ENCODE measurements at places on chromosomes 12 and 14.
A peak's percentile ranks its signal among the peaks of the same experiment; 100 is the strongest.

GRCh38 chr12:113533842-113534375 lies 62.2 kb upstream of the LHX5 start:
- no peak for DNase-seq

GRCh38 chr12:56086608-56087007 lies 6.6 kb downstream of the ERBB3 start:
- DNase-seq, result no peak

- DNase-seq, result no peak
Measured at GRCh38 chr12:131895640-131896079, 1.2 kb downstream of the ULK1 start.

DNA sequence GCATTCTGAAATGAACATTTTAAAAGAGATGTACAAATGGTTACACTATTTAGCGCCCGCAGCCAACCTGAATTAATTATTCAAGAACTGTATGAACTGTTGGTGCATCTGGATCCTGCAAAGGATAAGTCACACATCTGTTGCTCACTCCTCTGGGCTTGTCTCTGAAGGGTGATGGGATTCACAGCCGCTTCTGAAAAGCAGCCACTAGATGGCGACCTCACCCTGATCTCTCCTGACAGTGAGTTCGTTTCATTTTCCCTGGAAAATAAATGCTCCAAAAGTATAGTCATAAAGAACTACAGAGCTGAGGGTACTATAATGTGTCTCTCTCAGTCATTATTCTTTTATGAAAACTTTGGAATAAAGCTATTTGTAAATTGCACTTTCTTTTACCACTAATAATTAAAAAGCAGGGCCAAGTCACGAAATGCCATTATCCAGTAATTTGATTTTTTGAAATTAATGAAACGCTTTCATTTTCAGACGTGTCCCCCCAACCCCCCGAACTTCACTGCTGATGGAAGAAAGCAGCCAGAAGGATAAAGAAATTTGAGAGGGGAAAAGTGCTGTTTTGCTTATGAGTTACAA lies 789.6 kb downstream of the NRXN3 start:
- peak; percentile 27 for DNase-seq

- no peak for DNase-seq
Measured at GRCh38 chr14:73809391-73809790, 42.2 kb upstream of the PTGR2 start.

- DNase-seq, result no peak
Measured at GRCh38 chr14:61511558-61511948, 183.8 kb upstream of the HIF1A start.

DNA sequence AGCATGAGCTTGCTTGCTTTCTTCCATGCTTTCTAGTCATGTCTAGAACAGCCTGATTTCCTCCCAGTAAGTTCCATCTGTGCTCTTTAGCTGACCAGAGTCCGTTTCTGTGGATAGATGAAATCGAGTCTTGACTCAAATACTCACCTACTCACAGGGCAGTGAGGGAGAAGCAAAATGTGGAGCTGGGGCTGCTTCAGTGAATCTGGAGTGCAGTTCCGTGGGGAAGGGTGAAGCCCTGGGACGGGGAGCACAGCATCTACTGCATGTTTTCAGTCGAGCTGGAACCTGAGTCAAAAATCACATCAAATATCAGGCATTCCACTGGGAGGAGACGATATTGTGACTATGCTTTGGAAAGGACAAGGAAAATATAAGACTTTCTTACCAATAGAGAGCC lies 70.3 kb upstream of the PRMT8 start:
- DNase-seq, result no peak

GRCh38 chr12:110371408-110372055 lies 32.0 kb downstream of the ANAPC7 start:
- DNase-seq, result peak; percentile 60

- DNase-seq, result no peak
Measured at GRCh38 chr14:68877993-68878575, 85.2 kb upstream of the ZFP36L1 start.

DNA sequence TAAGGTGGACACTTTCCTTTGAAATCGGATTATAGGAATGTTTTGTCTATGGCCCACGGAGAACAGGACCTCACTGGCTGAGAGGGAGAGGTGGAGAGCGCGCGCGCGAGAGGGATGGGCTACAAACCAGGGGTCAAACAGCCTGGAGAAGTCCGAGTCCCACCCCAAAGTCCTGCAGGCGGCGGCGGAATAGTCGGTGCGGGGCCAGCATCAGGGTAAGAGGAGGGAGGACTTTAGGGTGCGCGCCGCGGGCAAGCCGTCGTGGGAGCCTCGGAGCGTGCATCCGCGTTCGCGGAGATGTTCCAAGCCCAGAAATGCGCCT lies 3.3 kb upstream of the HOXC8 start:
- DNase-seq, result no peak

- DNase-seq, result no peak
Measured at GRCh38 chr12:92070054-92070863, 75.4 kb downstream of the BTG1 start.

DNA sequence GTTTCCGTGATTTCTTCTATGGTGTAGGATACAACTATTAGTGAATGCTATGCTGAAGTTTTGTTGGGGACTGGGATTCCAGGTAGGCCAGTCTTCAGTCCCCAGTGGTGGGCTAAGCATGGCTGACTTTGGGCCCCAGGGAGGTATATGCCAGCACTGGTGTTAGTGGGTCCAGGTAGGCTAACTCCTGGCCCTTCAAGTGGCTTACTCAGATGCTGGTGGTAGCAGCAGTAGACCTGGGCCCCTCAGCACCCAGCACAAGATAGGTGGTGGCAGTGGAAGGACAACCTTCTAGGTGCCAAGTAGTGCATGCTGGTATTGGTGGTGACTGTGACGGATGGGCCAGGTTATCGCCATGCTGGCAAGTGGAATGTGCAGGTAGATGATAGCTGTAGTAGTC lies 955.1 kb downstream of the TMTC2 start:
- no peak for DNase-seq

DNA sequence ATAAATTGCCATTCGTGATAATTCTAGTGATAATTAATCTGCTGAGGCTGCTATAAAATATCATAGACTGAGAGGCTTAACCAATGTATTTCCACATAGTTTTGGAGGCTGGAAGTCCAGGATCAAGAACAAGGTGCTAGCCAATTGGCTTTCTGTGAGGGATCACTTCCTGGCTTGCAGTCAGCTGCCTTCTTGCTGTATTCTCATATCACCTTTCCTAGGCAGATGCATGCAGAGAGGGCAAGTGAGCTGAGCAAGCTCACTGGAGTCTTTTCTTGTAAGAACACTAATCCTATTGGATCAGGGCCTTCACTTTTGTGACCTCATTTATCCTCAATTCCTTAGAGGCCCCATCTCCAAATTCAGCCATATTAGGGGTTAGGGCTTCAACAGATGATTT lies 640.7 kb downstream of the DIO2 start:
- DNase-seq, result no peak

- no peak for DNase-seq
Measured at GRCh38 chr12:50207424-50207823, 40.3 kb upstream of the CERS5 start.

DNA sequence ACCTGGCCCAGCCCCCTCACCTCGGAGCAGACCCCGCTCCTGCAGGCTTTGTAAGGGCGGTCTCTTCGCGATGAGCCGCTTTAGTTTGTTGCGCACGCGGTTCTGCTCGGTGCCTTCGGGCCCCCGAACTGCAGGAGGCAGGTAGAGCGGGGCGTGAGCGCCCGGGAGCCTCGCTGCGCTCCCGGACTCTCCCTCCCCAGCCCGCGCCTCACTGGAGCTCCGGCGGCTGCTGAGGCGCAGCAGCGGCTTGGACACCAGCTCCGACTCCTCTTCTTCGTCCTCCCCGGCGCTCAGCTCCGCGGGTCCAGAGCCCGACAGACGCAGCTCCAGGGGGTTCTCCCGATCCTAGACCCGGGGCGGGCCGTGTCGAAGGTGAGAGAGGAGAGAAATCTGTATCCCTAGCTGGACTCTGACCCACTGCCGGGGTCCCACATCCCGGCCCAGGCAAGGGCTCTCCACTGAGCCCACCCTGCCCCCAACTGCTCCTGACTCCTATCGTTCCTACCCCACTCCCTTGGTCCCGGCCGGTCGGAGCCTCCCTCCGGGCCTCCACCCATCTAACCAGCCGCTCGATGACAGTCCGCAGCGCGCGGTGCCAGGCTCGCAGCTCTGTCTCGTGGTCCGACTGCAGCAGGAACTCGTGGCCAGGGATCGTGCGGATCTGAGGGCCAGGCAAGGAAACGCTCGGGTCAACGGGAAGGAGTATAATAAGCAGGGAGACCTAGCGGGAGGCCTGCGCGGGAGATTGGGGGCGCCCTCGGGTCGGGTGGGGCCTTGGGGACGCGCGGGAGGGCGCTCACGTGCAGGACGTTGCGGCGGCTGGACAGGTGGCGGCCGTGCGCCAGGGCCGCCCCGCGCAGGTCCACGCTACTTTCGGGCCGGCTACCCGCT lies 4.2 kb downstream of the ARHGAP9 start:
- no peak for DNase-seq

DNA sequence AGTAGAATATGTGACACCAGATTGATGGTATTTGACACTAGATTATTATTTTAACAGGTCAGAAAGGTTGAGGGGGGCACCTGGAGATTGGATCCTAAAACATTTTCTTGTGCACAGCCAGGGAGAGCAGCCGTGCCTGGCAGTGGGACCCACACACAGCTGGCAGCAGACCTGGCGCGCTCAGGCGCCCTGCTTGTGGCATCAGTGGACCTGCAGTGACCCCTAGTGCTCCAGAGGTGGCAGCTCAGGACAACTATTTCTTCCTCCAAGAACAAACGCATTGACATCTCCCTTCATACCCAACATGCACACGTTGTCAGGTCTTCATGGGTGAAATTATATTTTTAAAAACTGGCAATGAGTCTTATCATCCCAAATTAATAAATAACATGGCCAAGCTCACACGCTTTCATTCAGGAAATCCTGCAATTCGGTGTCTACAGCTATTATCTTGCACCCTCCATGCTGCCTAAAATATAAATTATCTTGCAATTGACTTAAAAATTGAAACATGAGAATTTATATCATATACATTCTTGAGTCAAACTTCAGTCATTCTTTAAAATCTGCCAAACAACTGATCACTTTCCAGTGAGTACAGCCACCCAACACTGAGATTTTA lies 7.7 kb upstream of the TMEM132D start:
- DNase-seq, result peak; percentile 43

- DNase-seq, result peak; percentile 75
Measured at GRCh38 chr14:76784881-76785280, 23.6 kb downstream of the VASH1 start.

DNA sequence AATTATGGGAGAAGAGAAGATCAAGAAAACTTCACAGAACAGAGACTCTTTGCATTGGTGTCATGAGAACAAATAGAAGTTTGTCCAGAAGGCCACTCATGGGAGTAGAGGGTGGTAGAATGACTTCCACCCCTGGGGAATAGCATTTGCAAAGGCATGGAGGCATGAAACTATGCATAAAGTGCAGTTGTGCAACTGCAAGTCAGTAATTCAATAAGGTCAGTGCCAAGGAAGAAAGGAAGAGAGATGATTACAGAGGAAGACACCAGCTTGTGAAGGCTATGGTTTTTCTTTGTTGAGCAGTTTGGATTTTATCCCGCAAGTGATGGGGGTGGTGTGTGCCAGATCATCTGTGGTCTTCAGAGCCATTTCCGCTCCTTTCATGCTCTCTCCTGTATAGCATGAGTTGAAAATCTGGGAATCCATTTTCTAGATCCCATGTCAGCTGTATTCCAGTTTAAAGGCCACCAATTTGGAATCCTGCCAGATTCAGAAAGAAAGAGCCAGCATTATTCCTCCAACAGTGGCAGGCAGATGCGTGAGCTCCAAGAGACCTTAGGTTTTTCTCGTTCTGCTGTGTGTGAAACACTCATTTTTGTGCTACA lies 67.6 kb upstream of the GRIN2B start:
- DNase-seq, result no peak

DNA sequence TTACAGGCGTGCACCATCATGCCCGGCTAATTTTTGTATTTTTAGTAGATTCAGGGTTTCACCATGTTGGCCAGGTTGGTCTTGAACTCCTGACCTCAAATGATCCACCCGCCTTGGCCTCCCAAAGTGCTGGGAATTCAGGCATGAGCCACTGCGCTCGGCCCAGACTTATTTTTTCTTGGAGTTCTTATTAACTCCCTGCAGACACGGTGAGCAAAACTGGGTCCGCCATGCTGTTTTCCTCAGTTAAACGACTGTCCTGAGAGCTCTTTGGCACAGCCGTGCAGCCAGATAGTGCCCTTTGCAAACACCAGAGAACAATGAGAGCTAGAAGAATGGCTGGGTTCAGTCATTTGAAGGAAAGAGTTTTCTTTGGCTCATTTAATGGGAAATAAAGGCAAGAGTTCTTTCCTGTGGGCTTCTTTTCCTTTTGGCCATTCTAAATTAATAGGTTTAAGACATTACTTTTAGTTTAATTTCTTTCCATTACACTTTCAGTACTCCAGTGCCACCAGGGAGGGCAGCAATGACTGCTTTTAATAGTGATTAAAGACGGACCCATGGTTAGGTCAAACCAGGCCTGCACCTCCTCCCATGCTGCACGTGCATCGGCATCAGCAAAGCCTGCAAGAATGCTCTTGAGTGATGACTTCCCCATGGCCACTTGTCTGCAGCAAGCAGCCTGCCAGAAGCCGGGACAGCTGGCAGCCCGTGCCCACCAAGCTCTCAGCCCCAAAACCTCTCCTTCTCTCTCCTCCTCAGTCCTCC lies 60.7 kb downstream of the VCPKMT start:
- DNase-seq, result no peak

GRCh38 chr12:50453872-50454271 lies 50.9 kb upstream of the DIP2B start:
- DNase-seq, result no peak

DNA sequence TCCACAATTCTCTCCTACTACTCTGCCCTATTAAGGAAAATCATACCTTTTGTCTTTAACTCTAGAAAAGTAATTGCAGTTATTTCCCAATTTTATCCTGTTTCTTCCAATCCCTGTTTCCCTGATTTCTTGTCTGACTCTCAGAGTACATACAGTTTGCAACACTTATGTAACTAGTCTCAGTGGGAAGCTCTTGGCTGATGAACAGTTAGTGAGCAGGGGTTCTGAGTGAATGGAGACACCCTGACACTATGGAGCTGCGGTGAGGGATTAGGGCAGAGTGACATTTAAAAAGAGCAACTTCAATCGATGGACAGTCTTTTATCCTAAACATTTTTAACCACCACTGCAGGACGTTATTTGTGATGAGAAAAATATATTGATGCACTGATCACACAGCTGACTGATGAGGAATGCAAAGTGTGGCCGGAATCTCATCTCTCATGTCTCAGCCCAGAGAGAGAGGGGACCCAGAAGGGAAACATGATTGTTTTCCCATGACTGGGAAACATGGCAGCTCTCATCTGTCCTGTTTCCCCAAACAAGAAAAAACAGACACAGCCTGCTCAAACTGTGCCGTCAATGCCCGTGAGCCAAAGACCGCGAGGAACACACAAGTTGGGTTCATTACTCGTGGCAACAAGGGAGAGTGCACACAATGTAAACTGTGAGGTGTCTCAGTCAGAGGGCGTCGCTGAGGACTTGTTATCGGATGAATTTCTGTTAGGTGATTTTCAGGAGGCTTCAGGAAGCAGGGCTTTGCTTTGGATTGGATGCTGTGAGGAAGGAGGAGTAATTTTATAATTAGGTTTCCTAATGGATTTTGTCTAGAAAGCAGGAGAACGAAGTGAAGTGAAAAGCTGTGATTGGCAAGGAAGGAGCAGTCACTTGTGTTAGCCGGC lies 5.2 kb upstream of the SLC6A13 start:
- DNase-seq, result no peak

GRCh38 chr12:124477107-124477915 lies 90.1 kb downstream of the NCOR2 start:
- no peak for DNase-seq

Data from GM12892 (cell line).